Esophagus muscularis mucosa (tissue), 4 donors: ENCODE measurements at places on chromosomes 2 and 18. TPM values are rescaled to one million over a fixed set of nuclear protein-coding genes. Genes with fewer than 3 reads are reported as not detected.

ANKRD29 gene
- 12.3 TPM for total RNA-seq

MAP3K19 gene
- not detected for total RNA-seq

TEX44 gene
- total RNA-seq: not detected

GRCh38 chr2:15159751-15160177 lies 401.4 kb downstream of the NBAS start:
- no peak overlapping the region for H3K27ac ChIP-seq
- no peaks in the 10 kb centered on the region for H3K27me3 ChIP-seq
- no peaks in the 10 kb centered on the region for H3K36me3 ChIP-seq
- peaks cover 14% of the 10 kb centered on the region for H3K4me1 ChIP-seq
- no peak for DNase-seq

GRCh38 chr2:201574766-201575165 lies 68.5 kb downstream of the TMEM237 start:
- no peak overlapping the region for H3K27ac ChIP-seq
- H3K4me1 ChIP-seq: no peaks in the 10 kb centered on the region
- no peaks in the 10 kb centered on the region for H3K36me3 ChIP-seq
- DNase-seq: no peak
- H3K27me3 ChIP-seq: no peaks in the 10 kb centered on the region

GRCh38 chr18:54187372-54187771 lies 37.1 kb downstream of the MBD2 start:
- H3K36me3 ChIP-seq: peaks cover 38% of the 10 kb centered on the region
- H3K4me3 ChIP-seq: no peak overlapping the region
- DNase-seq: no peak

GRCh38 chr2:25026008-25026530 lies 15.8 kb upstream of the EFR3B start:
- no peak for DNase-seq
- no peak overlapping the region for H3K4me3 ChIP-seq
- H3K27ac ChIP-seq: no peak overlapping the region
- no peaks in the 10 kb centered on the region for H3K4me1 ChIP-seq
- H3K36me3 ChIP-seq: no peaks in the 10 kb centered on the region

DNA sequence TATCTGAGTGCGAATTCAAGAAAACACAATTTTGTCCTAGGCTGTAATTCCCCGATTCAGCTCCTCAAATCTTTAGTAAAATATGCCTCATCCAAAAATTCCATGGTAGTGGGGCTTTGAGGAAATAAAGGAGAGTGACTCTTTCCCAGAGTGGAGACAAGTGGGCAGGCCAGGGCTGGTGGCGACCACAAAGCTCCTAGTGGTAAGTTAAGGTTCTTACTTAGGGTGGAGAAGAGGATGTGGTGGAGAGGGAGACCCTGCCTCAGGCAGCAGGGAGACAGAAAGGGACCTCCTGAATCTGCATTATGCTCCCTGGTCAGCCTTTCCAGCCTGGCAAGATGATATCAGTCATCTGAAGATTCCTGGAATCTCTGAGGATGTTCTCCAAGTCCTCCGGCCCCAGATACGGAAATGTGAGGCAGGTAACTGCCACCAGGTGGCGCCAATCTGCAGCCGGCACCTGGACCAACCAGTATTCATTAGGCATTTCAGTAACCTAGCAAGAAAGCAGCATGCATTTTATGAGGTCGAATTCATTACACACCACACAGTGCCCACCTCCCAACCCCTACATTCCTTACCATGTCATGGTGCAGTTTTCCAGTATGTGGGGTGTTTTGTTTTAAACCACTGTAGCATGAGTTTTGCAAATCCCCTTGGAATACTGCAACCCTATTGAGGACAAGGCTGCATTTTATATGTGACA lies 106.4 kb downstream of the POLE4 start:
- DNase-seq: no peak
- no peaks in the 10 kb centered on the region for H3K36me3 ChIP-seq
- no peak overlapping the region for H3K4me3 ChIP-seq
- no peaks in the 10 kb centered on the region for H3K27me3 ChIP-seq
- no peaks in the 10 kb centered on the region for H3K4me1 ChIP-seq

DNA sequence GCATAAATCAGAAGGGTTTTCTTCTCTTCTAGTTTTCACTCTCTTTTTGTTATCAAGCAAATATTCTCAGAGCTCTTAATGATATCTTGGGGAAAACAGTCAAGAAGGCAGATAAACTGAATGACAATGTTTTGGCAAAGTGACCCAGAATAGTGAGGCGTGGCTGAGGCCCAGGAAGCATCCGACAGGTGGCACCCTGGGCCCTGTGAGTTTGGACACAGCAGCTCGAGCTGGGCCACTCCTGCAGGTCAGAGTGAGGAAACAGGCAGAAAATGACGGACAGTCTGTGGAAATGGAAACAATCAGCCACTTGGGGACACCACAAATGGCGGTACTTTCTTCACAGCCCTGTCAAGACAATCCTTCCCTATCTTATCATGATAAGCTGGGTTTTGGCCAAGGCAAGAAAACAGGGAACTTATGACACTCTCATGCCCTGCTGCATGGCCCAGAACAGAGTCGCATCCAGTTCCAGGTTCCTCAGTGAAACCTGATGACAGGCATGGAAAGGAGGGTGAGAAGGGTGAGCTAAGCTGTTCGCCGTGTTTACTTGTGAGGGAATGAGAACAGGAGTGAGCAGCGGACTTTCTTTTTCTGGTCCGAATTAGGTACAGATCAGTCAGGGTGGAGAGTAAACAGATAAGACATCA lies 32.1 kb downstream of the MRPL44 start:
- no peak overlapping the region for H3K4me3 ChIP-seq
- no peak for DNase-seq
- H3K36me3 ChIP-seq: no peaks in the 10 kb centered on the region
- H3K27ac ChIP-seq: no peak overlapping the region
- peaks cover 6% of the 10 kb centered on the region for H3K4me1 ChIP-seq

DNA sequence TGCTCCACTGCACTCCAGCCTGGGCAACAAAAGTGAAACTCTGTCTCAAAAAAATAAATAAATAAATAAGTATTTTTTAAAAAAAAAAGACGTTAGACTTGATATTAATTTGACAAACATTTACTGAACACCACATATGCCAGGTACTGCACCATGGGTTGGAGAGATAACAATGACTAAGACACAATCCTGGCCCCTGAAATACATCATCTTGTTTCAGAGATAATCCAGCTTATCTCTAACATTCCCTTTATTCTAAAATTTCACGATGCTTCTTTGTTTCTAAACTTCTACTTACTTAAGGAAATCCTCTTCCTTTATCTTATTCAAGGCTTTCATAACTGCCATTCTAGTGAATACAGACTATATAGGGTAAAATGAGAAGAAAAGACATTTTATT lies 55.0 kb upstream of the PEX13 start:
- H3K4me1 ChIP-seq: no peaks in the 10 kb centered on the region
- H3K4me3 ChIP-seq: no peak overlapping the region
- no peaks in the 10 kb centered on the region for H3K27me3 ChIP-seq
- no peak overlapping the region for H3K27ac ChIP-seq

- H3K36me3 ChIP-seq: no peaks in the 10 kb centered on the region
- no peaks in the 10 kb centered on the region for H3K4me1 ChIP-seq
- no peak overlapping the region for H3K27ac ChIP-seq
- peak; percentile 31 for DNase-seq
Measured at GRCh38 chr2:126809340-126809739, 89.3 kb upstream of the TEX51 start.

DNA sequence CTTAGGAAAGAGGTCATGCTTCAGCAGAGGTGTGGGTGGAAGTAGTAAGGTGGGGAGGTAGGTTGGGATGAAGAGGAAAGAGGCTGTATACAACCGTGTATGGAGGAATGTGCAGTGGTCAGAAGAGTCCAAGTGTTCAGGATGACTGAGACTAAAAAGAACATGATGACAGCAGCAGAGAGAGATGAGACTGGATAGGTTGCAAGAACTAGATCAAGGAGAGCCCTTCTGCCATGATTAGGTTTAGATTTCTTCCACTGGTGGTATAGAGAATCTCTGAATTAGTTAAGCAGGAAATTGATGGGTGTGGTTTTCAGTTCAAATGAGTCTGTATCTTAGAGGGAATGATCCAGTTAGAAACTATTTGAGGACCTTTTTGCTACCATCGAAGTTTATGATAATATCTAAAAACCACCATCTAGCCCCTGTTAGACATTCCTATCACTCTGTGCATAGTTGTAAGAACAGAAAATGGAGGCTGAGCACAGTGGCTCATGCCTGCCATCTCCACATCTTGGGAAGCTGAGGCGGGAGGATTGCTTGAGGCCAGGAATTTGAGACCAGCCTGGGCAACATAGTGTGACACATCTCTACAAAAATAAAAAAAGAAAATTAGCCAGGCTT lies 221.0 kb downstream of the LTBP1 start:
- H3K4me3 ChIP-seq: no peak overlapping the region
- H3K27me3 ChIP-seq: no peaks in the 10 kb centered on the region
- H3K27ac ChIP-seq: no peak overlapping the region
- peaks cover 9% of the 10 kb centered on the region for H3K4me1 ChIP-seq
- no peak for DNase-seq

DNA sequence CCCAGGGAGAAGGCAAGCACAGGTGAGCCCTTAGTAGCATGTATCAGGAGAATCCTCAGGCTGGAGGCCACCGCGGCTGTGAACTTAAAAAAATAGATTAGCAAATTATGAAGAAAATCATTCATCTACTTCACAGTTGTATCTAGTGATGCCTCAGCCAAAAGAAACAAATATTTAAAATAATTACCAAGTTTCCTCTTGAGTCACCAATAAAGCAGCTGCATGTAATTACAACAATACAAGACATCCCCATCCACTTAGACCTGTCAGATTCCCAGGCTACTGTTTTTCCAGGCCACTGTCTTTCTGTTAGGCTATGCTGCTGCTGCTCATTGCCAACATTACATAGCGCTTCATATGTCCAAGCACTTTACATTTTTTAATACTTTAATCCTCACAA lies 54.6 kb upstream of the PHLPP1 start:
- no peaks in the 10 kb centered on the region for H3K4me1 ChIP-seq
- H3K4me3 ChIP-seq: no peak overlapping the region
- H3K36me3 ChIP-seq: no peaks in the 10 kb centered on the region
- no peak for DNase-seq
- no peak overlapping the region for H3K27ac ChIP-seq

- no peak overlapping the region for H3K27ac ChIP-seq
- no peak overlapping the region for H3K4me3 ChIP-seq
- H3K4me1 ChIP-seq: no peaks in the 10 kb centered on the region
- no peaks in the 10 kb centered on the region for H3K27me3 ChIP-seq
- DNase-seq: no peak
Measured at GRCh38 chr2:84429328-84429727, 29.8 kb downstream of the SUCLG1 start.

DNA sequence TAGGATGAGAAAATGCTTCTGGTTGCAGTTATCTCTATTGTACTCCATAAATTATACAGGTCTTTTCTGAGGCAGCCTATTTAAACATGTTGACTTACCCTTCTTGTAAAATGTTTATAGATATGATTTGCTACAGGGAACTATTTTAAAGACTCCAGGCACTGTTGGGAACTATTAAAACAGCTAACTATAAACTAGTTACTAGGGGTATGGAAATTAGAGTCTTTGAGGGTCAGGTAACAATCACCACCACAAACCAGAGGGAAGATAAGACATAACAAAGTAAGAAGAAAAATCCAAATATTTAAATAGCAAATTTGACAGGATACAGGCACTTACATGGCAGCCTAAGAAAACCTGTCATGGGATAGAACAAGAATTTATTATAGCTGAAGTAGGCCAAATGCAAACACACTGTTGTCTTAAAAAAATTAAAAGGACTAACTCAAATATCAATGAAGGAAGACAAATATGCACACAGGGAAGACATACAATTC lies 251.0 kb upstream of the CWC22 start:
- H3K36me3 ChIP-seq: no peaks in the 10 kb centered on the region
- no peaks in the 10 kb centered on the region for H3K4me1 ChIP-seq
- no peak overlapping the region for H3K4me3 ChIP-seq

GRCh38 chr2:37394263-37394662 lies 49.8 kb downstream of the QPCT start:
- H3K36me3 ChIP-seq: no peaks in the 10 kb centered on the region
- DNase-seq: no peak
- peaks cover 8% of the 10 kb centered on the region for H3K4me1 ChIP-seq
- H3K27ac ChIP-seq: no peak overlapping the region
- no peak overlapping the region for H3K4me3 ChIP-seq

- no peaks in the 10 kb centered on the region for H3K36me3 ChIP-seq
- H3K27me3 ChIP-seq: no peaks in the 10 kb centered on the region
- no peak overlapping the region for H3K4me3 ChIP-seq
- no peak overlapping the region for H3K27ac ChIP-seq
- no peak for DNase-seq
Measured at GRCh38 chr18:46793565-46793964, 36.7 kb upstream of the ST8SIA5 start.

DNA sequence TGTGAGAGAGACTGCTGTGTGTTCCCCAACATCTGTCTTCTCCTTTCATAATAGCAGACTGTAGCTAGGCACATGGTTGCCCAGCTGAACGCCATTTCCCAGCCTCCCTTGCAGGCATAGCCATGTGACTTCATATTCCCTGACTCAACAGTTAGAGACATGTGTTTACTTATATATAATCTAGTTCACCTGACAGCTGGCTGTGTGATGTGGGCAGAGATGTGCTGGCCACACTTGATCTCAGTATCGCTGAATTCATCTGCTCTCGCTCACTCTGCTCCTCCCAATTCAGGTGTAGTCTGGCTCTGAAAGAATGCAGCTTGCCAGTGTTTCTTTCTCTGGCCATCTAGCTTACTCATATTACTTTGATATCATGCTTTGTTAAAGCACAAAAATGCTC lies 52.3 kb upstream of the SEC11C start:
- no peaks in the 10 kb centered on the region for H3K27me3 ChIP-seq
- no peak for DNase-seq
- no peaks in the 10 kb centered on the region for H3K36me3 ChIP-seq
- no peaks in the 10 kb centered on the region for H3K4me1 ChIP-seq

- no peak overlapping the region for H3K27ac ChIP-seq
- no peaks in the 10 kb centered on the region for H3K27me3 ChIP-seq
- no peak overlapping the region for H3K4me3 ChIP-seq
- H3K4me1 ChIP-seq: peaks cover 12% of the 10 kb centered on the region
- H3K36me3 ChIP-seq: peaks cover 90% of the 10 kb centered on the region
- DNase-seq: no peak
Measured at GRCh38 chr2:117940436-117940835, 73.4 kb downstream of the CCDC93 start.

- H3K4me3 ChIP-seq: no peak overlapping the region
- H3K27me3 ChIP-seq: no peaks in the 10 kb centered on the region
- DNase-seq: no peak
- H3K36me3 ChIP-seq: no peaks in the 10 kb centered on the region
- H3K4me1 ChIP-seq: peaks cover 34% of the 10 kb centered on the region
- H3K27ac ChIP-seq: no peak overlapping the region
Measured at GRCh38 chr2:54228945-54229344, 27.1 kb downstream of the TSPYL6 start.
